Activated T-cell treated with anti-CD3 and anti-CD28 coated beads for 48 hours (primary cell): ENCODE measurements at places on chromosomes 1 and 21.

- DNase-seq: no peak
Observed at GRCh38 chr1:168390271-168390670, 109.6 kb downstream of the TBX19 start.

DNA sequence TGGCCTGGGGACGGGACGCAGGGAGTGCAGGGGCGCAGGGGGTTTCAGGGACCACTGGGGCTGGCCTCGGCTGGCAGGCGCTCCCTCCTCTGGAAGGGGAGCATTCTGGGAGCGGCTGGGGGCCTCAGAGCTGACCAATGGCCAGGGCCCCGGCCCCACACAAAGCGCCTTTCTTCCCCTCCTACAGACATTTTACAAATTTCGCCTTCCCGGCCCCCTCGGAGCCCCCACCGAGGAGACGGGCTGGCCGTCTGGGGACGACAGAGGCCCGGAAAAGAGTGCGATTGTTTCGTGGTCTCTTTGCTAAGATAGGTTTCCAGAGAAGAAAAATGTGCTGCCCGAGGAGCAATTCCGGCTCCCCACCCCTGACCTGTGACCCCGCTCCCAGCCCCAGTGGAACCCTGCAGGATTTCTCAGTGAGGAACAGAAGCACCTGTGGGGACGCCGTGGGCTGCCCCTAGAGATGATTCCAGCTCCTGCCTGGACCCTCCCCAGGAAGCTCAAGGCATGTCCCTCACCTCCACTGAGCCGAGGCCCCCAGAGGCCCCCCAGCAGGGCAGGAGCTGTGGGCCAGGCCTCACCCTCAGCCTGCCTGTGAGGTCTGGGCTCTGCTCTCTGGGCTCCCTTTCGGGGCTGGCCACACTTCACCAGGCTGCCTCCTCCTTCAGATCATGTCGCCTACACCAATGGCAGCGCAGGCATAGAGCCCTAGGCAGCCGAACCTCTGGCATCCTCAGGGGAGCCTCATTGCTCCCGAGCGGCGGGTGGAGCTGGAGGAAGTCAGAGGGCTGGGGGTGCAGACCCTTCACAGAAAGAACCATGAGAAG, 15.0 kb upstream of the PLEKHG5 start:
- no peak for DNase-seq

GRCh38 chr1:200729863-200730262, 8.8 kb upstream of the CAMSAP2 start:
- DNase-seq: no peak

DNA sequence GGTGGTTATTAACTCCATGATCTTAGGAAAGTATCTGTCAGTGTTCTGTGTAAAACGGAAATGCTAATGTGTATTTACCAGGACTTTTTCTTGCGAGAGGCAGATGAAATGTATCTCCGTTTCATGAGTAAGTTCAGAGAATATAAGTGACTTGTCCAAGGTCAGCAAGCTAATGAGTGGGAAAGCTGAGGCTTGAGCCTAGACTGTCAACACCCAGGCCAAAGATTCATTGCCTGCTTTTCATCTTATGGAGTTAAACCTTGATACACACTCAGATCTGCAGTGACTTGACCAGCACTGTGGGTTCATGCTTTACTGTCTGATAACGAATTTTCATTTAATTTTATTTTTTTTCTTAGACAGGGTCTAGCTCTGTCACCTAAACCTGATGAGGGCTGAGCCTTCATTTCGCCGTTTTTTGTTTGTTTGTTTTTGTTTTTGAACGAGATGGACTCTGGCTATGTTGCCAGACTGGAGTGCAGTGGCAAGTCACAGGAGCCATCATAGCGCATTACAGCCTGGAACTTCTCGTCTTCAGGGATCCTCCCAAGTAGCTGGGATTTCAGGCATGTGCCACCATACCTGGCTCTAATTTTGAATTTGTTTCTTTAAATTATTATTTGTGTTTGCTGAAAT, 918 bp upstream of the JTB start:
- DNase-seq: no peak

GRCh38 chr21:31405604-31406003, 61.5 kb upstream of the TIAM1 start:
- DNase-seq: no peak

- no peak for DNase-seq
Observed at GRCh38 chr1:208238710-208239472, 5.3 kb downstream of the PLXNA2 start.

DNA sequence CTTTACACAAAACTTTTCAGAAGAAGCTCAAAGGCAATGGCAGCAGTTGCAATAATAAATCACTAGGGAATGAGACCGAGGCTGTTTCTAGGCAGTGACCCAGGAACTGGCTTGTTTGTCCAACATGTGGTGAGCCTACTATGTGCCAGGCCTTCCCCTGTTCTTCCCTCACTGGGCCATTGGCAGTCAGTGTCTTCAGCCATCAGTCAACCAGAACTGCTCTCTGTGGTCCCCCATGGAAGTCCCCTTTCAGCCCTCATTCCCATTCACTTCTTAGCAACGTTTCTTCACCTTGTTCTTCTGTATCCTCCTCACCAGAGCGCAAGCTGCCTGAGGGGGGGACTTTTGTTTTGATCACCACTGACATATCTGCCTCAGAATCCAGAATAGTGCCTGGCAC, 274.1 kb downstream of the RRAGC start:
- DNase-seq: no peak

GRCh38 chr1:3910857-3911845, 11.1 kb upstream of the C1orf174 start:
- DNase-seq: peak; percentile 74

- no peak for DNase-seq
Observed at GRCh38 chr1:37158113-37158749, 123.9 kb upstream of the GRIK3 start.

GRCh38 chr21:36603221-36603620, 95.7 kb upstream of the SIM2 start:
- DNase-seq: no peak

DNA sequence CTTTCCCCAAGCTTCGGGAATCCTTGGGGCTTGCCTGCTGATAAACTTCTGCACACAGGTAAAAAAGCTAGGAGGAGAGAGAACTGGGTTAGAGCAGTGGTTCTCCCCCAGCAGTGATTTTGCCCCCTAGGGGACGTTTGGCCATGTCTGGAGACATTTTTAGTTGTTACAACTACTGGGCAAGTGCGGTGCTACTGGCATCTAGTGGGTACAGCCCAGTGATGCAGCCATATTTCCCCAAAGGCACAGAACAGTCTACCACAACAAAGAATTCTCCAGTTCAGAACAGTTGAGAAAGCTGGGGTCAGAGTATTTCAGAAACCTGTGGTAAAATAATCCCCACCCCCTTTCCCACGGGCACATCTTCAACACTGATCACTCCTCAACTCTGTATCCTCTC, 41.3 kb downstream of the LRRC71 start:
- DNase-seq: peak; percentile 23

DNA sequence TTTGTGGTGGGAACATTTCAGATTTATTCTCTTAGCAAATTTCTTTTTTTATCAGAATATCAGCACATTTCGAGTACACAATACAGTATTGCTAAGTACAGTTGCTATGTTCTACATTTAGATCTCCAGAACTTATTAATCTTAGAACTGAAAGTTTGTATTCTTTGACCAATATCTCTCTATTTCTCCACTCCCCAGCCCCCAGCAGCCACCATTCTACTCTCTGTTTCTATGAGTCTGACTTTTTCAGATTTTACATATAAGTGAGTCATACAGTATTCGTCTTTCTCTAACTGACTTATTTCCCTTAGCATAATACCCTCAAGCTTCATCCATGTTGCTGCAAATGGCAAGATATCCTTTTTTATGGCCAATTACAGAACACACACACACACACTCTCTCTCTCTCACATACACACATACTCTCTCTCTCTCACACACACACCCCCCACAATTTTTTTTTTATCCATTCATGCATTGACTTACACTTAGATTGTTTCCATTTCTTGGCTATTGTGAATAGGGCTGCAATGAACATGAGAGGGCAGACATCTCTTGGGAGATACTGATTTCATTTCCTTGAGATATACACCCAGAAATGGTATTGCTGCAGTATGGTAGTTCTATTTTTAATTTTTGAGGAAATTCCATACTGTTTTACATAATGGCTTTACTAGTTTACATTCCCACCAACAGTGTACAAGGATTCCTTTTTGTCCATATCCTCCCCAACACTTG, 15.7 kb downstream of the RPTN start:
- peak; percentile 34 for DNase-seq

GRCh38 chr1:24871306-24871901, 58.7 kb downstream of the RUNX3 start:
- DNase-seq: no peak

- DNase-seq: no peak
Observed at GRCh38 chr1:54249819-54250435, 50.0 kb downstream of the MRPL37 start.

- no peak for DNase-seq
Observed at GRCh38 chr1:94246692-94247137, 9.3 kb upstream of the ARHGAP29 start.

DNA sequence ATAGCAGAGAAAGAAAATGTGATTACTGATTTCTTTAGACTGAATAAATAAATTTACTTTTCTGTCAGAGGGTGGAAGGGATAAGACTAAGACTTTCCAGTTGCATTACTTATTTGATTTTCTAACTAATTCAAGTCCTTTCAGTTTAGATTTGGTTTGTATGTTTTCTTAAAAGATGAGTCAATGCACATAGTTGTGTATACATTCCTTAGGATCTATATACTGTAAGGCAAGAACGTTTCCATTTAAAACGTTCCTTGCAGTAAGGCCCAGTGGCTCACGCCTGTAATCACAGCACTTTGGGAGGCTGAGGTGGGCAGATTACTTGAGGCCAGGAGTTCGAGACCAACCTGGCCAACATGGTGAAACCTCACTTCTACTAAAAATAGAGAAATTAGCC, 14.5 kb upstream of the SERTAD4 start:
- DNase-seq: no peak

DNA sequence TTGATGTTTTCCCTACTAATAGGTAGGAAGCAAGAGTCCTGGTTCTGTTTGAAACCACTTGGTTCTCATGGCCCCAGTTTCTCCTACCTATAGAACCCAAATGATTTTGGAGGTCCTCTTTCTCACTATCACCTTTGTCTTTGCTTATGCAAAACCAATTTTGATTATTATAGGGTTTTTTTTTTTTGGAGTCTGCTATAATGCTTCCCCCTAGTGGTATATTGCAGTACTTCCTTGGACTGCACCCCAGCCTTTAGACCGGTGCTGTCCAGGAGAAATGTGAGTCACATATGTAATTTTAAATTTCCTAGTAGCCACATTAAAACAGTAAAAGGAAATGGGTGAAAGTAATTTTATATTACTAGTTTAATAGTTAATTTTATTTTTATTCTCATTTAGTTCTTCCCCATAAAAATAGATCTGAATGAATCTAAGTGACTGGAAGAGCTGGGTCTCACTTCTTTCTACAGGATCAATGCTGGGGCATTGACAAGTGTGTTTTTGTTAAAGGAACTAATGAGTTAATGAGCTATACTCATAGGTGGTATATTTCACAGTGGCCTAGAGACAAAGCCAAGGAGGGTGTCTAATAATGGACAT, 10.6 kb downstream of the FCMR start:
- DNase-seq: no peak

GRCh38 chr1:95384567-95384966, 150.6 kb downstream of the RWDD3 start:
- DNase-seq: peak; percentile 1

DNA sequence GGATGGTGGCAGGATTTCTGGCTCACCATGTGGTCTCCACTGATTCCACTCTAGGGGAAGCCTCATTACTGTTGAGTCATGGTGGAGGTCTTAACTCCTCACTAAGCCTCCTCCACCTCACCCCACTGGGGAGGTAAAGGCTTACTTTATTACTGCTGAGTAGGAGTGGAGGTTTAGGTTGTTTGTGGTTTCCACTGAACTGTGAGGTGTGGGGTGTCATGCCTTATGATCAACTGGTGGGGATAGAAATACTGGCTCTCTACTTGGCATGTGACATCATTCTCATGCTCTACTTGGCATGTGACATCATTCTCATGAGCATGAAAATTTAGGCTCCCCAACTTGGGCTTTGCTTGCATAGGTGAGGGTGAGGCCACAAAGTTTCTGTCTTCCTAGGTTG, 35.6 kb downstream of the COL6A1 start:
- DNase-seq: no peak

- no peak for DNase-seq
Observed at GRCh38 chr21:22554690-22555316, 1556.6 kb downstream of the NCAM2 start.

GRCh38 chr1:45009296-45009865, 1.7 kb downstream of the HECTD3 start:
- DNase-seq: no peak

- DNase-seq: no peak
Observed at GRCh38 chr1:1603671-1604373, 3.9 kb upstream of the FNDC10 start.

DNA sequence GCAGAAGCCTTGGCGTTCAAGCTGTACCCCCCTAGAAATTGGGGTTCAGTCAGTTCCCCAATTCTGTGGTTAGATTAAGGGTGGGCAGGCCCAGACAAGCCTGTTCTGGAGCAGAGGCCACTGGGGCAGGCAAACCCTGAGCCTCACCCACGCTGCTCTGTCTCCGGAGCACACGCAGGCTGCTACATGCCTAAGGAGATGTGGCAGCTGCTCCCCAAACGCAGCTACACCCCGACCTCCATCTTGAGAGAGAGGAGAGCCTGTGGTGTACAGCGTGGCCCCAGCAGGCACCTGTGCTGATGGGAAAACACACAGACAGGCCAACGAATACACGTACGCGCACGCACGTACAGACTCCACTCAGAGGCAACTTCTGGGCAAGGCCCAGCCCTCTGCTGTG, 33.9 kb upstream of the GRHL3 start:
- no peak for DNase-seq

GRCh38 chr1:111275079-111275478, 15.6 kb upstream of the CHIA start:
- peak; percentile 34 for DNase-seq

- no peak for DNase-seq
Observed at GRCh38 chr1:10724948-10725847, 71.2 kb downstream of the CASZ1 start.
